SIG-M5 (cell line): ENCODE measurements at places on chromosomes 12 and 14.

DNA sequence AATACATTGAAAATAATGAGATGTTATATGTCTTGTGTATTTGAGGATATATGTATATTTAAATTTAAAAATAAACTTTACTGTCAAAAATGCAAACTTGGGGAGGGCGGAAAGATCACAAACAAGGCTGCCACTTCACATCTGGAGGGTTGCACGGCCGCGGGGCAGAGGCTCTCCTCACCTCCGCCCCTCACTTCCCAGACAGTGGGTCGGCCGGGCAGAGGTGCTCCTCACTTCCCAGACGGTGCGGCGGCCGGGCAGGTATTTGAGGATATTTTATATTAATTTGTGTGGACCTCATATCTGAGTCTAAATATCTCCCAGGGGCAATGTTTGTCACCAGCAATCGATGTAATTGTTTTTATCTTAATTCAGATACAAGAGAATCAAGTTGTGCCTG is 3.7 kb upstream of the CLEC6A start:
- no peak for DNase-seq

- no peak for DNase-seq
Observed at GRCh38 chr14:66944872-66945271, 244.4 kb upstream of the GARIN2 start.

DNA sequence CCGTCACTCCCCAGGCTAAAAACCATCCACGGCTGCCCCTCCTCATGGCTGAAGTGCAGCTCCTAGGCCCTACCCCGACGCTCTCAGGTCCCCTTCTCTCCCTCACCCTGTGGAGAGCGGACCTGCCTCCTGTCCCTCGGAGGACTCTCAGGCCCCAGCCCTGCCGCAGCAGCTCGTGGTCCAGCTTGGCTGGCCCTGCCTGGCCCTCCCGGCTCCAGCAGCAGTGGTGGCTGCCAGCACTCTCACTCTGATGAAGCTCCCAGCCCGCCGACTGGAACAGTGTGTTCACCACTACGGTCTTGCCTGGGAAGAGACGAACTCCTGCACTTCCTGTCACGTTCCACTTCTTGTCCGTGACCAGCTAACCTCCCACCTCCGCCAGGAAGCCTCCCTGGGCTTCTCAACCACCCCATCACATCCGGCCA is 11.1 kb downstream of the BAG5 start:
- DNase-seq, result no peak

- DNase-seq, result no peak
Observed at GRCh38 chr14:63991833-63992232, 139.0 kb downstream of the SYNE2 start.

DNA sequence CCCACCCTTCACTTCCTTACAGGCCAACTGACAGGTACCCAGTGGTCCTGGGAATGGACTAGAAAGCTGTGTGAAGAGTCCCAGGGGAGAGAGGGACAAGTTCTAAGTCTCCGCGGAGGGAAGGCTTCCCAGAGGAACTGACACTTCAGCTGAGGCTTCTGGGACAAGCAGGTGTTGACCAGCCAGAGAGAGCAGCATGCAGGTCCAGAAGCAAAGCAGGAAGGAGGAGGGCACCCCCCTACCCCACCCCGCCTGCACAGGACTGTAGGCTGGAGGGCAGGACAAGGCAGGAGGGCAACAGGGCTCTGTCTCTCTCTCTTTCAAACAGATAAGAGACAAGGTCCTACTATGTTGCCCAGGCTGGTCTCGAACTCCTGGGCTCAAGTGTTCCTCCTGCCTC is 58.2 kb upstream of the CORO1C start:
- DNase-seq, result no peak

DNA sequence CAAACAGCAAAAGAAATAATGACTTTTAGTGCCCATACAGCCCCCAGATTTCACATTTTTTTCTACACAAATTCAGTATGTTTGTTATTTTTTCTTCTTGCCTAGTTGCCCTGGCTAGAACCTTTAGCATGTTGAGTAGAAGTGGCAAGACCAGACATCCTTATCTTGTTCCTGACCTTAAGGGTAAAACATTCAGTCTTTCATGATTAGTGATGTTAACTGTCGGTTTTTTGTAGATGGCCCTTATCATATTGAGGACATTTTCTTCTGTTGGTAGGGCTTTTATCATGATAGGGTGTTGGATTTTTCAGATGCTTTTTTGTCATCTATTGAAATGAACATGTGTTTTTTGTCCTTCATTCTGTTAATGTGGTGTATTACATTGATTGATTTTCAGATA is 17.1 kb downstream of the IRAK3 start:
- no peak for DNase-seq

DNA sequence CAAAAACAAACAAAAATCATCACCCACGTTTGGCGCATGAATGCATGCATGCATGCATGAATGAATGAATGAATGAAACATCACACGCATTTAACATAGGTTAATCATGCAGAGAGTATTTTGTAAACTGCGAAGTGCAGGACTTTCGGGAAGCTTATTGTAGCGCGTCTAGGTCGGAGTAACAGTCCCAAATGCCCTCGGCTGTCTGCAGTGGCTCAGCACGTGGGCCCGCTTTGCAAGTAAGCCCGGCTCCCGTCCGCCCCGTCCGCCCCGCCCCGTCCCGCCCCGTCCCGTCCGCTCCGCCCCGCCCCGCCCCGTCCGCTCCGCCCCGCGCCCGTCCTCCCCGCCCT is 263 bp upstream of the IFT81 start:
- DNase-seq, result no peak

DNA sequence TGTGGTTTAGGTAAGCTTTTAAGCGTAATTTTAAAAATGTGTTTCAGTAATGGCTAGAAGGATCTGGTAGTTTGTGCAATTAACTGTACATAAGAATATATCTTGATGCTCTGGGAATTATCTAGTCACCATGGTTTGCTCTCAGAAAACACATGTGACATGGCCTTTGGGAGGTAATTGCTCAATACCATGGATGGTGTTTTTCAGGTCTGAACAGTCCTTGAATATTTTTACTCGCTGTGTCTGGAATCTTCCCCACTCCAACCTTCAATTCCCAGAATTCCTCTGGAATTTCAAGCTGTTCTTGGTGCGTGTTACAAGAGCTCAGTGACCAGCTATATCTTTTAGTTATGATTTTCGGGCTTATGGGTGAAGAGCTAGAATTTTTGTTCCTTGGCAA is 85.3 kb downstream of the DAAM1 start:
- DNase-seq, result no peak

- no peak for DNase-seq
Observed at GRCh38 chr14:66782853-66783252, 274.9 kb downstream of the GPHN start.

DNA sequence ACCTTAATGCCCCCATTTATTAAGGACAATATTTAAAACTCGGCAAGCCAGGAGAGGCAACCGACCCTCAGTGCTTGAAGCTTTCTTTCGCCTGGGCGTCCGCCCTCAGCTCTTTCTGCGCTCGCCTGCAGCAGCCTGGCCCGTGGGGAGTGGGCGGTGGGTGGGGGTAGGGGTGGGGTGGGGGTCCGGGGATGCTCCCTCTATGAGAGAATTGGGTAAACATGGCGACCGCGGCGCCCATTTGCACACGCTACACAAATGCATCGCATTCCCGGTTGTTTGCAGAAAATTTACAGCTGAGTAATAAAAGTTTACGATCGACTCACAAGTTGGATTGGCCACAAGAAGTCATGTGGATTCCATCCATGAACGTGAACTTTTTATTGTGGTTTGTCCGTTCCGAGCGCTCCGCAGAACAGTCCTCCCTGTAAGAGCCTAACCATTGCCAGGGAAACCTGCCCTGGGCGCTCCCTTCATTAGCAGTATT is 7.7 kb downstream of the HOXC8 start:
- DNase-seq, result no peak

- no peak for DNase-seq
Observed at GRCh38 chr12:125185740-125186470, 120.7 kb downstream of the AACS start.

DNA sequence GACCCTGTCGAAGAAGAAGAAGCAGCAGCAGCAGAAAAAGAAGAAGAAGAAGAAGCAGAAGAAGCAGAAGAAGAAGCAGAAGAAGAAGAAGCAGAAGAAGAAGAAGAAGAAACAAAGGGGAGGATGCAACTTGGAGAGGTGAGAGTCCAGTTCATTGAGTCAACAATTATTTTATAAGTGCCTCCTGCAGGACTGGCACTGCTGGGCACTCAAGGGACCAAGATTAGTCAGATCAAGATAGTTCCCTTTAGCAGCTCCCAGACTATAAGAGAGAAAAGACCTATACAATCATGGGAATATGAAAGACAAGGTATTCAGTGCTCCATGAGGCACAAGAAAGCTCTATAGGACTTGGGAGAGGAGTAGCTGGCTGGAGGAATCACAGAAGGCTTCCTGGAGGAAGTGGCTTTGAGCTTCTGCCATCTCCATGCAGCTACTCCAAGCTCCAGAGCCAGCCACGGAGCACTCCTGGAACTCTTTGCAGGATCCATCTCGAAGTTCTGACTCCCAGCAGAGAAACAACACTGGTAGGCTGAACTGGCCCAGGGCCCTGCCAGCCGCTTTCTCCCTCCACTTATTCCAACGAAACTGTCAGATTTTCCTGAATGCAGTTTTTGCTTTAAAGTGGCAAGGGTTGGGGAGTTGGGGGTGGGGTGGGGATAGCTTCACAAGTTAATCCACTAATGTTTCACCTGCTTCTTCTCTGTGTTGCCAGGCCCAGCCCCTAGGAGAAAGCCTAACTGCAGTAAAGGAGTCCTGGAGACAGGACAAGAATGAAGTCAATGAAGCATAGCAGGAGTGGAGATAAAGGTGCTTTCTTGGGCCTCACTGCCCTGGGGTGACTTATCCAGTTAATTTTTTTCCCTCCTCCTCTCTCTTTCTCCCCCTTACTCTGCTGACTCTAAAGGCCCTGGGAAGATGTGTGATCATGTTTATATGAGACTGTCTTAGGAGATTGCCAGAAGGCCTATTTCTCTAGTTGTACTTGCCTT is 140.1 kb upstream of the PARP11 start:
- DNase-seq, result no peak

- DNase-seq, result no peak
Observed at GRCh38 chr14:36518586-36519430, 1.2 kb downstream of the NKX2-1 start.

GRCh38 chr14:73888971-73889370 is 2.3 kb downstream of the ZNF410 start:
- no peak for DNase-seq

- DNase-seq, result no peak
Observed at GRCh38 chr14:22634233-22634900, 9.8 kb downstream of the OR6J1 start.

GRCh38 chr14:19930617-19931016 is at the start of gene OR4K1:
OR4K1 (plus strand) TSS chr14:19930917; CDS start chr14:19935667, 4,750 bp downstream.
- no peak for DNase-seq

DNA sequence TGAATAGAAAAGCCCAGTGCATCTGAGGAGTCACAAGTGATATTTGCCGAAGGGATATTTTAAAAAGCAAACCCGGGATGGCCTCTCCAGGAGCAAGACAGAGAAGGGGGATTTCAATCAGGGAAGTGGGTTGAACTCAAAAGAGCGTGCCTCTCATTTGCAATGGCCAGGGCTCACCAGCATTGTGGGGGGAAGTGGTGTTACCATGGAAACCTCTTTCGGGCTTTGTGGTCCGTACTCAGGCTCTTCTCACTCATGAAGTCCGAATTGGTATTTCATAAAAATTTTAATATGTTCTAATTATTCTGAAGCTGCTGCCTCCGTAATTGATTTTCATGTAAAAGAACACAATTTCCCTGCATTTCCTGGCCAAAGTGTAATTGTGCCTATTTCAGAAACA is 79.8 kb downstream of the SLC15A4 start:
- no peak for DNase-seq

DNA sequence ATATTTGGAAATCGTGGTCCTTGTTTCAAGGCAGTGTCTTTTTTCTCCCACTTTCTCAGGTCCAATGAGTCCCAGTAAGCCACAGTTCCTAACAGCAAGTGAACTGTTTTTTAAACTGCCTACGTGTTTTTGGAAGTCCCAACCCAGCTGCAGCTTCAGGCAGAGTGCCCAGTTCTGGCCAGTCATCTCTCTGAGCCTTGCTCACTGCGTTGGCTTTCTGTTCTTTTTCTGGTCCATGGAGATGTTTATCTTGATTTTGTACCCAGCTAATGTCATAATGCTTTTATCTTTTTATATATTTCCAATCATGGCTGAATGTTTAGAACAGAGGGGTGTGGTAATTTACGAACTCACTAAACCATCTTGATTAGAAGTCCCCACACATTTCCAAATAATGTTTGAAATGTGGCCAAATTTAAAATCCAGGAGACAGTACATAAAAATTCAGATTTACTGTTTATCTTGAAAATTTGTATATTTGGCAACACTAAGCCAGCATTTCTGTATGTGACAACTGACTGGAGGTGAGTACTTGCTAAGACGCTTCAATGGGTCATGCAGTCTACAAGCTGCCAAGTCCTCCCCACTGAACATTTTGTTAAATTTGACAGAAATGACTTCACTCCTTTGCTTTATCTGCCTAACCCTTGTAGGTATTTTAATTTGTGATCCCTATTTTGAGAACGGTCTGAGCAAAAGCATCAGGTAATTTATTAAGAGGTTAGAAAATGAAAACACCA is 46.1 kb upstream of the OTOGL start:
- no peak for DNase-seq

- DNase-seq, result no peak
Observed at GRCh38 chr14:85483037-85483436, 46.9 kb upstream of the FLRT2 start.

DNA sequence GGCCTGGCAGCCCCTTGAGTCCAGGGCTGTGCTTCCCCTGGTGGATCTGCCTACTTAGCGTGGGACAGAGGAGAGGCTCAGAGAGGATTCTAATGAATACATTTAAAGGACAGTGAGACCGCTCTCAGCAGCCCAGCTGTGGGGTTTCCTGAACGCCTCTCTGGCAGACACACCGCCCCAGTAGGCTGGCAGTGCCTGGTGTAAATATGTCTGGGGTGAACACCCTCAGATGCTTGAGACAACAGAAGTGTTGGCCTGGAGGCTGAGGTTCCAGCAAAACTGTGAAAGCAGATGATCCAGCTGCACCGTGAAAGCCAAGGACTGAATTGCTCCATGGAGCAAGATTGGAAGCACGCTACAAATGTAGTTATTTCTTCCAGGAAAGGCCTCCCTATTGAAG is 55.1 kb downstream of the LRRC74A start:
- no peak for DNase-seq

DNA sequence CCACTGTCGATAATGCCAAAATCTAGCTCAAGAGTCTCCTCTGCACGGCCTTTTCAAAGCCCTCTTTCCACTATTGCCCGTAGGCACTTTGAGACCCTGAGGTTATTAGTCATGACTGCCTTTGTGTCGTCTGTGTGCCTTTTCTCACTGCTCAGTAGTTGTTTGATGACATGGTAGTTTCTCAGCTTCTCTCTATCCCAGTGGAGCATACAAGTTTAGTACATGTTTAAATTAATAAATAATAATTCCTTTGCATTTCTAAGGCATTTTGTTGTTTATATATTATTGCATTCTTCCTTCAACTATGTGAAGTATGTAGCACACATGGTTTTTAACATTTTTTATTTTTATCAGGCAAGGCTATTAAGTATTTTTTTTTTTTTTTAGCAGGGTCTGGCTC is 458.1 kb downstream of the PCNX1 start:
- DNase-seq, result no peak

- no peak for DNase-seq
Observed at GRCh38 chr12:75881920-75882319, 149.7 kb downstream of the PHLDA1 start.

- no peak for DNase-seq
Observed at GRCh38 chr12:71763677-71764379, 9.2 kb downstream of the RAB21 start.
